ENCODE measurements at places on chromosomes 12 and 14.

DNA sequence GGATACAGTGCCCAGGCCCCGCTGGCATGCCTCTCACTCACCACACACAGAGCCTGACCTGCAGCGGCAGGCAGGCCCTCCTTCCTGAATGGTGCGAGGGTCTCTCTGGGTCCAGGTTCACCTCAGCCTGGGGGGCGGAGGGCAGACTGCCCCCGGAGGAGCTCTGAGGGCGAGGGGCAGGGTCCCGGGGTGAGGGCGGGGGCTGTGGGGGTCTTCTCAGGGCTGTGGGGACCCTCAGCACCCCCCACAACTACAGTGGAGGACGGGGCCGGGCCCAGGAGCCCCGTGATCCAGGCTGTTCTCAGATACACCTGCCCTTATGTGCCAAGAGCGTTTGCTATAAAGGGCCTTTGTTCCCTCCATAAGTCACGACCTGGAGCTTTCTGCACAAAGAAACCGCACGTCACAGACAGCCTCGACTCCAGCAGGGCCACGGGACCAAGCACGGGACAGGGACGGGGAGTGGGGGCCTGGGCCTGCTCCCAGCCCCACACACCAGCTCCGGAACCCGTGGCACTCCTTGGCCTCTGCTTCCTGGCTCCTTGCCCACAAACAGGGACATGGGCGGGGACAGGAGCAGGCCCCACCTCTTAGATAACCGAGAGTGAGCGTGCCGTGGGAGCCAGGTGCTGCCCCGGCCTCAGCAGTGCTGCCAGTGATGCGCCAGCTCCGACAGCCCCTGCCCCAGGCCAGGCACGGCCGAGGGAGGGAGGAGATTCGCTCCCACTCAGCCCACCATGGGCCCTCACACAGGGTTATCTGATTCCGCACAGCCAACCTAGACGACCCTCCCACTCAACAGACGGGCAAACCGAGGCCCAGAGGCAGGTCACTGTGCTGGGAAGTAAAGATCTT, 101.9 kb downstream of the RFLNA start:
- DNase-seq, result no peak

DNA sequence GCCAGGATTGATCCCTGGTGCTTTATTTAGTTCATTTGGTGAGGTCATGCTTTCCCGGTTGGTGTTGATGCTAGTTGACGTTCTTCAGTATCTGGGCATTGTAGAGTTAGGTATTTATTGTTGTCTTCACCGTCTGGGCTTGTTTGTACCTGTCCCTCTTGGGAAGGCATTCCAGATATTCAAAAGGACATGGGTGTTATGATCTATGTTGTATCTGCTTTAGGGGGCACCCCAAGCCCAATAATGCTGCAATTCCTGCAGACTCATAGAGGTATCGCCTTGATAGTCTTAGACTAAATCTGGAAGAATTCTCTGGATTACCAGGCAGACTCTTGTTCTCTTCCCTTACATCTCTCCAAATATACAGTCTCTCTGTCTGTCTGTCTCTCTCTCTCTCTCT, 42.1 kb downstream of the AK7 start:
- no peak for DNase-seq

DNA sequence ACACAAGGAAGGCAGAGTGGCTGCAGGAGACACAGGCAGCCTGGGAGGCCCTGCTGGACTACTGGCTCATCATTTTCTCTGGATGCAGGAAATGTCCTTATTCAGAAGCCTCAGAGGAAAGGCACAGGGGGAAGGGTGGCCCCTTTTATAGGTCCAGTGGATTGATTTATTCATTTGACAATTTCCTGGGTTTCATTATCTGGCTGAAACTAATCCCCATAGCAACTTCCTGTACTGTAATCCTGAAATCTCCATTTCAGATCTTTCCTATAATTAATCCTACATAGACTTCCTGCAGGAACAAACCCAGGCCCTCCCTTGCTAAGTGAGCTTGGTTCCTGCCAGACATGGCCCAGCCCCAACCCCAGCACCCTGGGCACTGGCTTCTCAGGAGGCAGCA, 23.0 kb downstream of the KRT76 start:
- DNase-seq, result no peak

DNA sequence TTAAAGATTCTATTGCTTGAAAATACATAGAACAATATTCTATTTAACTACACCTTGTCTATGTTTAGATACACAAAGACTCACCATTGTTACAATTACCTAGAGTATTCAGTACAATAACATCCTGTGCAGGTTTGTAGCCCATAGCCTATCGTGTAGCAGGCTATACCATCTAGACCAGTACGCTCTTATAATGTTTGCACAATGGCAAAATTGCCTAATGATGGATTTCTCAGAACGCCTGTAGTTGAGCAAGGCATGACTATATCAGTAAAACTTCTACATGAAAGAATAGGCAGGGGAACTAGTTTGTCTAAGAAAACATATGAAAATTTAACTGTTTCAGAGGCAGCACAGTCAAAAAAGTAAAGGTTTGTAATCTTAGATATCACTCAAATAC, 375.9 kb downstream of the DAD1 start:
- DNase-seq, result no peak

GRCh38 chr14:90839024-90839888, 23.0 kb upstream of the TTC7B start:
- no peak for DNase-seq

DNA sequence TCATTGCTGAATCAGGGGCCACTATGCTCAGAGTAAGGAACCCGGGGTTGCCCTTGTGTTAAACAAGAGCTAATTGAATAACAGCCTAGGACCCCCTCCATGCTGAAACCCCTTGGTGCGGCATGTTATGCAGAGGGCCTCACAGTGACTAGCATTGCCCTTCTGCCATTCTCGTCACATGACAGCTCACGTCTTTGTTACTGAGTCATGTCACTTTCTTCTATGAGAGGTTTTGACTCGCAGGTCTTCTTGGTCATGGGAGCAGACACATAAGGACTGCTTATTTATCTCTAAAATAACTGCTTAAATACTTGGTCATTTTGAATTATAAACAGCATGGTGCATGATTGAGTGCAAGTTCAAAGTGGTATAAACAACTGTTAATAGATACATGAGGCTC, 24.9 kb downstream of the TCTN1 start:
- no peak for DNase-seq

GRCh38 chr14:59435987-59436386, 29.2 kb downstream of the GPR135 start:
- no peak for DNase-seq

DNA sequence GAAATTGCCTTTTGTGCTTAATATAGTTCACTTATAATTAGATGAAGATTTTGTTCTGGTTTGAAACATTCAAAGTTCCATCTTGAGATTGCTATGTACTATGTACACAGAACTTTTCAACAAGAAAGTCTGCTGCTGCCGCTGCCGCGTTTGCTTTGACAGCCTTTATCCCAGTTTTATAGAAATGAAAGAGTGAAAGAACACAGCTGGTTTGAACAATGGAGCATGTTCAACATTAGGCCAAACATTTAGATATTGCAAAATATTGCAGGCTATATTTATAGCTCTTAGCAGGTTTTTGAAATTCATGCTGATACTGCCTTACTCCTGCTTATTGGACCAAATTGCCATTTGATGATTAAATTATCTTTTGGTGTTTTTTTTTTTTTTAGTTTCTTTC, 299.8 kb upstream of the PRKD1 start:
- DNase-seq, result no peak
